ENCODE measurements at places on chromosomes 12 and 14. TPM values are rescaled to one million over a fixed set of nuclear protein-coding genes. Genes with fewer than 3 reads are reported as not detected.

The ADAM20 gene
- not detected for total RNA-seq

The BAZ2A gene
- 40.8 TPM for total RNA-seq

The CLEC4A gene
- not detected for total RNA-seq

The FAM186B gene
- total RNA-seq = 0.16 TPM

The TMEM233 gene
- total RNA-seq = 0.06 TPM

The KRT74 gene
- not detected for total RNA-seq

The TBK1 gene
- 27.5 TPM for total RNA-seq

The GPX2 gene
- total RNA-seq = 242 TPM

The INF2 gene
- 135 TPM for total RNA-seq

The ALKBH2 gene
- 45.0 TPM for total RNA-seq

Data from A549 treated with RU486 at 1 μM for 4 hours (cell line).